Esophagus squamous epithelium (tissue), 5 donors: ENCODE measurements at places on chromosomes 2 and 18. TPM values are rescaled to one million over a fixed set of nuclear protein-coding genes. Genes with fewer than 3 reads are reported as not detected.

DNA sequence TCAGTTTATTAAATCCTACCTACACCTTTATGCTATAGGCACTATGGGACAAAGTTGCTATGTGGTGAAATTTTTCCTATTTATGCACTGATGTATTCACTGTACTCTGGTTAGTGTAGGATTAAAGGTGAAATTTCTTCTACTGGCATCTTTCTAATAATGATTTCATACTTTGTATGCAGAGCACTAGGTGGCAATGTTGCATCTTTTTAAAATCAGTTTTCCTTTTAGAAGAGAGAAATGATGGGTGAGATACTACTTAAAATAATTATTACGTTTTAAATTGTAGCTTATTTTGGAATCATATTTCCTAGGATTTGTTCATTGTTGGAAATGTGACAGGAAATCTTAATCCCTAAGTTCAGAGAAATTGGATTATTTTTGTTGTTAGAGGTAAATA is 150.9 kb downstream of the CD8B2 start:
- DNase-seq: no peak

DNA sequence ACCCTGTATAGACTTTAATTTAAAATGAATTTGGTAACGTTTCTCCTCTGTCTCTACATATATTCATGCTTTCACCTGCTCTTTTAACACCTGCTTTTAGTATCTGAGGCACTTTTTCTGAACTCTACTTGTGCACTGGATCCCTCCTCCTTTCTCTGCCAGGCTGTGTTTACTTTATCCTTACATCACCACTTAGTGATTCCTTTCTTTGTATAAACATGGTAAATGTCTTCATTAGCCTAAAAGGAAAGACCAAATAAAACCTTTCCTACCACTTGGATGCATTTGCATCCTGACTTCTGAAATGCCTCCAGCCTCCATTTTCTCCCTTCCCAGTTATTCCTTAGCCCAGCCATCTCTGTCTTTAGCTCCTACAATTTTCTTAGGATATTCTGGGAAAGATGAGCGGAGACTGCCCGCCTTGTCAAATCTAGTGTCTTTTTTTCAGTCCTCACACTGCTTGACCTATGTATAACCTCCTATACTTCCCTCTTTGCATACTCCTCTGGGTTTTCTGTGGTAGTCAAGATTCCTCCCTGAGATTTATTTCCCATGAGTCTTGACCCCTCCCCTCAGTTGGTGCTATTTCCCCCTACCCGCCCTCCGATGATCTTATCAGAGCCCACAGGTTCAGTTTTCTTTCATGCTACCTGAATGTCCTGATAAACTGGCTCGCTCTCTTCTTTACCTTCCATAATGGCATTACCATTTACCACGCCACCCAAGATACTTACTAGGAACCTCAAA is 44.8 kb downstream of the REL start:
- DNase-seq: no peak

GRCh38 chr2:128292599-128293425 is 25.9 kb downstream of the HS6ST1 start:
- no peak for DNase-seq

DNA sequence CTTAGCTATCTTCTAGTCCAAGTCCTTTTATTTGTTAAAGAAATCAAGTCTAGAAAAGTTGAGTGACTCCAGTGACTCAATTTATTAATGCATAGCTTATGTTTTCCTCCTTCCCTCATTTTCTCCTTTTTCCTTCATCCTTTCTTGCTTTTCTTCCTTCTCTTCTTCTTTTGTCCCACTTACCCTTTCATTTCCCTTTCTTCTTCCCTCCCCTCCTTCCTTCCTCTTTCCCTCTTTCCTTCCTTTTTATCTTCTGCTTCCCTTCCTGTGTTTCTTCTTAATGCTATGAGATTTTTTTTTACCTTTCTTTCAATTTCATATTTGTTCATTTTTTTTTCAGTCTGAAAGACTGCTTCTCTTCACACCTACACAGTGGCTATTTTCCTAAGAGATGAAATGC is 555.5 kb downstream of the PIK3C3 start:
- no peak for DNase-seq

DNA sequence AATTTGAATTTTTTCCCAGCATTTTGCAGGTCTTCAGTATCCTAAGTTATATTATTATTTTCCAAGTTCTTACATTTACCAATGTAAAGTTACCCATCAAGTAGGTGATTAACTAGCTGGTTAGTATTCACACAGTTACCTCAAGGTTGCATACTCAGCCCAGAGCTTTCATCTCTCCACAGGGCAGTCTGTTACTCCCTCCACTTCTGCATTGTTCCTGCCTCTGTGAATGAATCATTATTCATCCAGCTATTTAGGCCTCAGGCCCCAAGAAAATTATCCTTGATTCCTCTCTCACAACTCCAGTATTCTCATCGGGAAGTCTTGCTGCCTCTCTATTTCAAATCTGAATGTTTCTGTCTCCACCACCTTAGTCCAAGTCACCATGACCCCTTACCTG is 92.2 kb downstream of the SMC6 start:
- DNase-seq: no peak

DNA sequence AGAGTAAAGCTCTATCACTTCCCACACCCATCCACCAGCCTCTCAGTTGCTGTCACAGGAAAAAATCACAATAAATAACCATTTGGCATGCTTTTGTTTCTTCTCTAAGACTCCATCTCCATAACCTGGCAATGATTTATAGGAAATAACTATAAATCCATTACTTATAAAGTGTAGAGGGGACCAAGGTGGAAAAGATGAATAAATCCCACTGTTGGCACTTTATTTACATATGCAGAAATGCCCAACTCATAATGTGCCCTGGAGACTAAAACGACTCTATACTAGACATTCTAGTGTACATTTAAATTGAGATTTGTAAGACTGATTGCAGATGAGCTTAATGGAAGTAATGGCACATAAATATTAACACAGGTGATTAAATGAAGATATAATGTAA is 7.5 kb upstream of the NOSTRIN start:
- DNase-seq: no peak

DNA sequence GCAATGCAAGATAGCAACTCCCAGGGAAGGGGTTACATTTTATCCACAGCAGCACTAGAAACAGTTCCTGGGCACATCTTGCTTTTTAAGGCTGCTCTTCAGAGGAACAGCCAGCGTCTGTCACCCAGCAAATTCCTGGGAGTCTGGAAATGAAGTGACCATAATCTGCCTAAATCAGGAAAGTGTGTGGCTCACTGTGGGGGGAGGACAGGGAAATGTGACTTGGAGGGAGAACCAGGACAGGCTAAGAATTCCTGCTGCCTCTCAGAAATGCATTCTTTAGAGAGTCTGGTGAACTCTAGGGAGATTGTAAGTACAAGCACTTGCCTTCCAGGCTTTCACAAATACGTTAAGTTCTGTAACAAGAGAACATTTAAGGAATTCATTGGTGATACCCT is 364.3 kb upstream of the SPHKAP start:
- no peak for DNase-seq

DNA sequence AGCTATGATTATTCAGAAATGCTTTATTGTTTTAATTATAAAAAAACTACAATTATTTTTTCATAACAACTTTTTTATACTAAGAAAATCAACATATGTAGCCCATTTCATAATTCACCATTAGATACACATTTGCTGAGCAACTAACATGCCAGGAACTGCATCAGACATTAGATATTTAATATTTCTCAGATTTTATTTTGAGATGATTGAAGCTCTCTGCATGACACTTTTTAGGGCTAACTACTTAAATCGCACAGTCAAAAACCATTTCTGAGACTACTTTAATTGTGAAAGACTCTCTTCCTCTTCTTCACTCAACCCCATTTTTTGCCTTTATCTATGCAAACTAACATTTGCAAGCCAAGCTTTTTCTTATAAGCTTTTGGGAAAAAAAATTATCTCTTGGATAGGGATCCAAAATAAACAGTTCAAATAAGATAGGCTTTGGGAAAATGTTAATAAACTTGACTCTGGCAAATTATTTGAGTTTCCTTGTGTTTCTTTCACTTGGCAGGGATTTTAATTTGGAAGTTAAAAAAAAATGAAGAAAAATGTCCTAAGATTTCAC is 9.1 kb upstream of the COL3A1 start:
- no peak for DNase-seq

DNA sequence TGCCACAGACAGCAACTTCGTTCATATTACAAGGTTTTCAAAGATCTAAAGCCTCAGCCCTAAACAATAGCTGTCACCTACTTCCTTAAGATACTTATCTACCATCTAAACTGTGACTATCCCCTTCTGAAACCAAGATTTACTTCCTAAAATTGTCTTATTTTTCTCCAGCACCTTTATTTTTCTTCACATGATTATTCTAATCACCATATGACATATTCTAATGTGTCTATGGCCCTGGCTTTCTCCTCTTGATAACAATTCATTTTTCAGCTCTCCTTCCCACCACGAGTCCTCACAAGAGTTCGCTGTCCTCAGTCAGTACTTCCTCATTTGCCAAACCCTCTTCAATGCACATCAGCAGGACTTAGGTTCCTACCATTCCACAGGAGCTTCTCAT is 53.9 kb downstream of the RTTN start:
- no peak for DNase-seq

GRCh38 chr2:151268085-151268484 is 6.4 kb upstream of the RBM43 start:
- DNase-seq: no peak

- DNase-seq: no peak
These were observed 104.4 kb upstream of the CDC42EP3 start for GRCh38 chr2:37775908-37776250.

DNA sequence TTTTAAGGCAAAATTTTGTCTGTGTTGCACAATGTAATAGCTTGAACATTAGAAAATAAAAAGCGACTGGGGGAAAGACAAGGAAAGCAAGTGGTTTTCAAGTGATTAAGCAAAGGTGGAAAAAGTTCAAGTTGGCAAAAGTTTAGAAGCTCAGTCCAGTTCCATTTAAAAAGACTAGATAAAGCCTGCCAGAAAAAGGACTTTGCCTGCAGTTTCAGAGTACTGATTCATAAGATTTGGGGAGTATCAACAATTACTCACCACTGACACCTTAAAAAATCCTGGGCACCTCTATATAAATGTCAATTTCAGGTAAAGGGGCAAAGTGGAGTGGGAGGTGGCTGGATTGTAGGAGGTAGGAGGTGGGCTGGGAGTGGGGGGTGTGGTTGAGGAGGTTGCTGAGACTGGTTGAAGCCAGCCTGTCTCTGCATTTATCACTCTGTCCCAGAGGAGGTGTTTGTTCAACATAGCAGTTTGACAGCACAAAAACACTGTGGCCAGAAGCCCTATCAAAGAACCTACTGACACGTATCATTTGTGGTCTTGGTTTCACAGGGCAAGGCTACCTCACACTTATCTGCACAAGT is 14.6 kb downstream of the ZEB2 start:
- no peak for DNase-seq

GRCh38 chr18:47797126-47797525 is 133.3 kb downstream of the SMAD2 start:
- no peak for DNase-seq

DNA sequence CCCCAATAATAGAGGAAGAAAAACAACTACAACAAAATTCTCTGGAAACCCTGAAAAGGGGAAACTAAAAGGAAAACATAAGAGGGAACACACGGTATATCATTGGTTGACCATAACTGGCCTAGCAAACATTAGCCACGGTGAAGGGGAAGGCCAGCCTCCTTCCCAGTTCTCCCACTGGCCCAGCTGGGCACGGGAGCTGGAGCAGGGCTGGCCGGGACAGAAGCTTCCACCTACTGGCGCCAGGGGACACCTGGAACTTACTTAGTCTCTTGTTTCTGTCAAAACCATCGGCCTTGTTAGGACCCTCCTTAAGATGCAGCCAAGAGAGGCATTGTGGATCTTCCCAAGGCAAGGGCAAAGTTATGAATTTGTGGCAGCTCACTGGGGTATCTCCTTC is 56.1 kb upstream of the DLGAP1 start:
- DNase-seq: no peak

DNA sequence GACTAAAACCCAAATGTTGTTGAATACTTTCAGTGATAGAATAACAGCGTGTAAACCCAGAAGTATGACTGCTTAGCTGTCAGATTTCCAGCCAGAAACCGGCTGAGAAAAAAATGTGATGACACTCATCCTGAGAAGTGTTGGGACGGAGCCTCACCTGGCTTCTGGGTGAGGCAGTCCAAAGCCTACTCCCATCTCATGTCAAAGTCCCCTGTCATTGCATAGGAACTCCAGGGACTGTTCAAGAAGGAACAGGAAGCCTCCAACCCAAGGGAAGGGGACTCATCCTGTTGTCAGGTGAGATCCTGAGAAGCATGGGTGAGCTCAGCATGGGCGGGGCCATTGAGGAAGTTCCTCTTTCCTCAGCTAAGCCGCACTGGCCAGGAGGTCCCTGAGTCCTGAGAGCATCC is 11.3 kb upstream of the CHRNA1 start:
- no peak for DNase-seq

DNA sequence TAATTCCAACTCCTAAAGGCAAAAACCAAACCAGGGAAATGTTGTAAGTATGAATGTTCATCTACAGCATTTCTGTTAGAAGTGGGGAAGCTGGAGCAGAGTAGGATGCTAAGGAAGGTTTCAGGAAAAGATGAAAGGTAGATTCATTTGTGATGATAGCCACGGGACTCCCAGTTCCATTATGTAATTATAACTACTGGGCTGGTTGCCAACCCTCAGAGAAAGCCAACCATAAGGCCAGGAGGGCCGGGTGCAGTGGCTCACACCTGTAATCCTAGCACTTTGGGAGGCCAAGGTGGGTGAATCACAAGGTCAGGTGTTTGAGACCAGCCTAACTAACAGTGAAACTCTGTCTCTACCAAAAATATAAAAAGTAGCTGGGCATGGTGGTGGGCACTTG is 288.9 kb upstream of the ETAA1 start:
- DNase-seq: no peak

- DNase-seq: no peak
These were observed 37.0 kb upstream of the TMEM18 start for GRCh38 chr2:714005-714741.

- no peak for DNase-seq
These were observed 12.6 kb downstream of the GPD2 start for GRCh38 chr2:156448766-156449165.

DNA sequence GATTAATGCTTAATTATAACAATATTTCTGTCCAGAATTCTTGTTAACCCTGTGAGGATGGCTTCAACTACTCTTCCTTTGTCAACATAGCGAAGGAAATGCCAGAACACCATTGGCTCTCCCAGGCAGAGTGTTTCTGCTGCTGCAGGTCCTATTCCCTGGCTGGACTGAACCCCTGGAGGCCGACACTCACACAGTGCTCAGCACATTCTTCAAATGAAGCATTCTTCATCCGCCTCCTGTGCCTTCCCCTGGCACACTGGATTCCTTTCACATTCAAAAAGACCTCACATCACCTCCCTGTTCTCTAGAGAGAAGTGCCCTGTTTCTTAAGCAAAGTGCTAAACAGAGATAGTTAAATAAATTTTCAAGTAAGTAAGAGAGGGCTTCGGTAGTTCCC is 187.3 kb upstream of the MSH6 start:
- no peak for DNase-seq

GRCh38 chr18:63869851-63870250 is 17.7 kb upstream of the SERPINB2 start:
- DNase-seq: no peak

GRCh38 chr2:242017086-242017485 is 147.6 kb downstream of the RTP5 start:
- no peak for DNase-seq

- no peak for DNase-seq
These were observed 119.0 kb upstream of the SYT4 start for GRCh38 chr18:43396266-43396665.

TDRD15 gene
- 0.34 TPM for total RNA-seq

RAB27B gene
- 17.5 TPM for total RNA-seq

FAM110C gene
- total RNA-seq: 48.3 TPM

HOXD9 gene
- 3.4 TPM for total RNA-seq

ADAM23 gene
- 0.95 TPM for total RNA-seq

CYRIA gene
- 5.1 TPM for total RNA-seq

FAM237A gene
- not detected for total RNA-seq

SPDYA gene
- 1.4 TPM for total RNA-seq

CTAGE1 gene
- not detected for total RNA-seq
